ENCODE measurements at places on chromosomes 3 and 15.

- DNase-seq: no peak
Observed at GRCh38 chr15:96011136-96011535, 319.4 kb upstream of the NR2F2 start.

GRCh38 chr3:101879102-101879501 lies 29.8 kb downstream of the NFKBIZ start:
- DNase-seq: peak; percentile 40

- DNase-seq: no peak
Observed at GRCh38 chr15:68371160-68371559, 60.8 kb downstream of the ITGA11 start.

- DNase-seq: no peak
Observed at GRCh38 chr3:128801779-128802380, 75.9 kb downstream of the RAB7A start.

DNA sequence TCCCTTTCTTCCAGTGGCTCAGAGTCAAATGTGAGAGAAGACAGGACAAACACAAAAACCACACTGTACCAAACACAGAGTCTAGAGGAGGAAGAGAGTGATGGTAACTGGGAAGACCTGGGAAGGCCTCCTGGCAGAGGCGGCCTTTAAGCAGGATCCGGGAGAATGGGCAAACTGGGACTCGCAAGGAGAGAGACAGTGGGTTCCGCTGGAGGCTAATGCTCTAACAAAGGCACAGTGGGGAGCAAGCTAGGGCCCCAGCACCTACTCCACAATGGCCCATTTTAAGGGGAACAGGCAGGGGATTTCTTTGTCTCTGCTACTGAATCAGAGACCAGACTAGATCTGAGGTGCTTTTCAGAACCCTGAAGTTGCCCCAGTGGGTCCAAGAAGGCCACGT lies 81.4 kb upstream of the HES1 start:
- DNase-seq: peak; percentile 63

GRCh38 chr3:52357151-52358080 lies 41.3 kb downstream of the DNAH1 start:
- DNase-seq: no peak

GRCh38 chr3:157786618-157787017 lies 283.4 kb upstream of the VEPH1 start:
- no peak for DNase-seq

- peak; percentile 33 for DNase-seq
Observed at GRCh38 chr15:41331281-41331680, 1.1 kb downstream of the OIP5 start.

DNA sequence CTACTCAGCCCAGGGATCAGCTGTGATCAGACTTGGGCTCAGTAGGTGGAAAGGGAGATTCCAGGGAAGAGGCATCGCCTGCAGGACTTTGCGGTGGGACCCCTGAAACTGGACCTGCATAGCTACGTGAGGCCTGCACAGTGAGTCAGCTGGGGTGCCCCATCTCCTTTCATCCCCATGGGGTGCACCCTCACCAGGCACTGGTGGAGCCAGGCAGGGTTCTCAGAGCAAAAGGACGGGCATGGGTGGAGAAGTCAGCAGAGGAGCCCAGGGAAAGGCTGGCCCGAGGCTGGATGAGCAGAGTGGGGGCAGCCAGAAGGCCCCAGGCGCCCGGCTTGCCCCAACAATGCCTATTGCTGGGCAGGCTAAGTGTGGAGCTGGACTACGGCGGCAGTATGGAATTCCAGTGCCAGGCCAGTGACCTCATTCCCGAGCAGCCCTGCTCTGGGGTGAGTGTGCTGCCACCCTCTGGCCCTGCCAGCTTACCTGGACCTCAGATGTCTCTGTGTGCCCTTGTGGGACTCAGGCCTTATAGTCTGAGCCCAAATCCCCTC lies 19.7 kb downstream of the ACAA1 start:
- no peak for DNase-seq

GRCh38 chr3:190122198-190122771 lies 1.6 kb upstream of the P3H2 start:
- DNase-seq: no peak

DNA sequence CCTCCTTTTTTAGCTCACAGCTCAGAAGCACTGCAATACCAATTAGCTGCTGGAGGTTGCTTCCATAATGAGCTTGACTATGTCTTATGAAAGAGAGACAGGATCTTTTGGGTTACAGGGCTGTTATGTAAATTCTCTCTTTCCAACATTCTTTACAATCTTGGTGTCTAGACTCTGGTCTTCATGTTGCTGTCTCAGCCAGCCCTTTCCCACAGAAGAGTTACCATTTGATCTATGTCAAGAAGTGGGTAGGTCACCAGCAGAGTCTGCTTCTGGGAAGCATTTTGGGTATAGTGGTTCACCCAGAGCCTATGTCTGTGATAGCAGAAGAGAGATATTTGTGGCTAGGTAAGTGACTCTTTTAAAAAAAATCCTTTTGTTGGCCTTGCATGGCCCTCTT lies 234.5 kb downstream of the SATB1 start:
- DNase-seq: no peak

DNA sequence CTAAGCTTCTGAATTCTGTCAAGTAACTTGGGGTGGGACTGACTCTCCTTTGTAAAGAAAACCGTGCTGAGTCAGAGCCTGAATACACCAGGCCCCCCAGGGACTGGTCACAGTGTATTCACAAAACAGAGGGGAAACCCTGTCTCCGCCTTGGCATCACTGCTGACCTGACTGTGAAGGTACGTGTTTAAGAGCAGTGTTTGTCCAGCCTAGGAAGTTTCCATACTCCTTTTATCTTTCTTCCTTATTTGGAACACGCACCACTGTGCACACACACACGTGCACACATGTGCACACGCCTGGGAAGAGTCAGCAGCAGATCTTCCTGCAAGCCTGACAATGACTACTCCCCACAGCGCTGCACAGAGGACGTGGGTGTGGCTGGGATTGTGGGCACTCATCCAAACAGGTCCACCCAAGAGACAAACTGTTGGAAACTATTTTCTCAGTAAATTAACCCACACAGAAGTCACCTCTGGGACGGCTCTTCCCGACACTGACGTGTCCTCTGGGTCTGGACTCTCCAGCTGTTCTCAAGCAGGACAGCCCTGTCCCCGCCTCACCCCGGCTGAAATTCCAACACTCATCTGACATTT lies 87.7 kb downstream of the ATP10A start:
- DNase-seq: peak; percentile 37

GRCh38 chr3:195544634-195545033 lies 1.5 kb upstream of the PPP1R2 start:
- peak; percentile 22 for DNase-seq

DNA sequence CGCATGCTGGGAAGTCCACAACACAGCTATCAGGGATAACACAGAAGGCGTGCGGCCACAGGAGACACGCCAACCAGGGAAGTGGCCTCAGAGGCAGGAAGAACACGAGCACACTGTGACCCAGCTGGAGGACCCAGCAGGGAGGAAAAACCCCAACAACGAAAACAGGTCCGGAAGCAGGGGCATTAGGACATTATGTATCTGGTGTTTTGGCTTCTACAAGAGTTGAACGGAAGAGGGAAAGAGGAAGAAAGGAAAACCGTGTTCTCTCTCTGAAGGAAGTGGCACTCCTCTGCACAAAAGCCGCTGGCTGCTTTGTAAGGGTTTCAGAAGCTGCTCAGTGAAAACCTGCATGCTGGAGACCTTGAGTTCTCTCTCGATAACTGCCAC lies 61.8 kb downstream of the HACD2 start:
- DNase-seq: no peak

GRCh38 chr3:50542177-50543034 lies 25.1 kb downstream of the C3orf18 start:
- DNase-seq: peak; percentile 58

DNA sequence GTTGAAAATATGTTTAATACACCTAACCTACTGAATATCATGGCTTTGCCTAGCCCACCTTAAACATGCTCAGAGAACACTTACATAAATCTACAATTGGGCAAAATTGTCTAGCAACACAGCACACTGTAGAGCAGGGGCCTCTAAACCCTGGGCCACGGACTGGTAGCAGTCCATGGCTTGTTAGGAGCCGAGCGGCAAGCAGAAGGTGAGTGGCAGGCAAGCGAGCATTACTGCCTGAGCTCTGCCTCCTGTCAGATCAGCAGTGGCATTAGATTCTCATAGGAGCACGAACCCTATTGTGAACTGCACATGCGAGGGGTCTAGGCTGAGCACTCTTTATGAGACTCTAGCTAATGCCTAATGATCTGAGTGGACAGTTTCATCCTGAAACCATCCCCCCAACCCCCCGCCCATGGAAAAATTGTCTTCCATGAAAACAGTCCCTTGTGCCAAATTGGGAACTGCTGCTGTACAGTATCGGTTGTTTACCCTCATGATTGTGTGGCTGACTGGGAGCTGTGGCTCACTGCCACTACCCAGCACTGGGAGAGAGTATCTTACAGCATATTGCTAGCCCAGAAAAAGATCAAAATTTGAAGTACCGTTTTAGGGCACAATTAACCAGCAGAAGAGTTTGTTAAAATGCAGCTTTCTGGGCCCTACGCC lies 26.1 kb downstream of the CMSS1 start:
- peak; percentile 41 for DNase-seq

- DNase-seq: peak; percentile 67
Observed at GRCh38 chr3:87247430-87247773, 20.3 kb downstream of the CHMP2B start.
